ENCODE measurements at places on chromosomes 11 and 22.

- DNase-seq: no peak
These were observed 5.1 kb downstream of the DGCR2 start for GRCh38 chr22:19117111-19117512.

- DNase-seq: no peak
These were observed 740 bp upstream of the TRMT2A start for GRCh38 chr22:20117633-20118299.

DNA sequence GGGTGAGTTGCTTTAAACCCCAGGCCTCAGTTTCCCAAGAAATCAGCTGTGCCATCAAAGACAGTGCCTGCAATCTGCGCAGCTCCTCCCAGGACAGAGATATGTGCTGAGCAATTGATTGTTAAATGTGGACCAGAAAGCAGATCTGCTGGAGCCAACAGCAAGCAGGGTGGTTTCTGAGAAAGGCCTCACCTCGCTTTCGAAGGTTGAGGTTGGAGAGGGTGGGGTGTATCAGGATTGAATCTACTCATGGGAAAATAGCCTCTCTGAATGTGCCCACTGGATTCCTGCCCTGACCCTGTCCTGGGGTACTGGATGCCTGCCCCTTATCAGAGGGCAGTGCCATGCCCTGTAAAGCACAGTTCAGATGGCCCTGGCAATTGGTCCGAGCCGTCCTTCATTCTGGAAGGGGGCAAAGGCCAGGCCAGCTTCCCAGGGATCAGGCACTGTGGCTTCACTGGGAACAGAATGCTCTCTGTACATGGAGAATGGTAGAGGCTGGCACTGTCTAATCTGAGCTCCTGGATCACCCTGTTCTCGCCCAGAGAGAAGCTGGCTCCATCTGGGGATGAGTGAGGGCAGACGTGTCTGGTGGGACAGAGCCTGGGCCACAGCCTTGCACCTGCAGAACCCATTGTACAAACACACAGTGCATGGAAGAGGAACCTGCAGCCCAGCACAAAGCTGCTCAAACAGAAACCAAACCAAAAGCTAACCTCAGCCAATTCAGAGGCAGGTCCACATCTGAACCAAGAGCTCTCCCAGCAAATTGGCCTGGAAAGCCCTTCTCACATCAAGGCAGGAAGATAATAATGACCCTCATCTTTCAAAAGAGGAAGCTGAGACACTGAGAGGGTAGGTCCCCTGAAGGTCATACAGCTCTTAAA is 15.2 kb downstream of the DHCR7 start:
- no peak for DNase-seq

GRCh38 chr22:42990131-42990838 is 24.7 kb downstream of the PACSIN2 start:
- no peak for DNase-seq

DNA sequence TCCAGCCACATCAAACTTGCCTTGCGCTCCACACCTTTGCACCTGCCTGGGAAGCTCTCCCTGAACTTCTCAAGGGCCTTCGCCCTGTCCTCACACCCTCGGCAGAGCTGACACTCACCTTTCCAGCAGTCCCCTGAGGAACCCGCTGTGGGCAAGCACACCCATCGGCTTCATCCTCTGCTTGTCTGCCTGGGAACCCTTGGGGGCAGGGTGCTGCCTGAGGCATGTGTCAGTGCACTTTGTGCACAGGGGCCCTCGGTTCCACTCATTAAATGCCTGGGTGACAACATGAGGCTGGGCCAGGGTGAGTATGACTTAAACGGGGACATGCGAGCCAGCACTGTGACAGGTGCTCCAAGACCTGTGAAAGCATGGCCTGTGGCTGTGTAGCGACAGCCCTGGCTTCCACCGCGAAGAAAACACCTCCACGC is 2.6 kb upstream of the LRFN4 start:
- no peak for DNase-seq
